Kidney (tissue), 22 donors: ENCODE measurements at places on chromosomes 11 and 22.

- DNase-seq: peak; percentile 32
These were observed 591.8 kb downstream of the BUD13 start for GRCh38 chr11:116180806-116181600.

DNA sequence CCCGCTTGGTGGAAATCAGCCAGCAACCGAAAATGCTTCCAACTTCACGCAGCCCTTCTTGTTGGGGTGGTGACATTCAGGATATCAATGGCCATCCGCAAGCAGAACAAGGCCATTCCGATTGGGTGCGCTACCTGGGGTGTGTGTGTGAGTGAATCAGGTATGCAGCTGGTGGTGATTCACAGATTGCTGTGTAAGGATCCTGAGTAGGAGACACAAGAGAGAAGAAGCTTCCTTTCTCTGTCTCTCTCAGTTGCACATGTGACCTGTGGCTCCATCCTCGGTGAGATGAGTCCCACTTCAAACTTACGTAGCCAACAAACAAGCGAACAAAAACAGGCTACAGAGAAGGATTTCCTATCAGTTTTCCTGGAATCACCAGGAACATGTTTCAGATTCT lies 9.6 kb upstream of the TMEM184B start:
- no peak for DNase-seq

GRCh38 chr22:32677876-32678275 lies 123.6 kb upstream of the TIMP3 start:
- no peak for DNase-seq

GRCh38 chr11:62702246-62702645 lies 5.0 kb downstream of the BSCL2 start:
- DNase-seq: no peak

GRCh38 chr11:80831374-80831773 lies 1390.5 kb upstream of the TENM4 start:
- DNase-seq: no peak

DNA sequence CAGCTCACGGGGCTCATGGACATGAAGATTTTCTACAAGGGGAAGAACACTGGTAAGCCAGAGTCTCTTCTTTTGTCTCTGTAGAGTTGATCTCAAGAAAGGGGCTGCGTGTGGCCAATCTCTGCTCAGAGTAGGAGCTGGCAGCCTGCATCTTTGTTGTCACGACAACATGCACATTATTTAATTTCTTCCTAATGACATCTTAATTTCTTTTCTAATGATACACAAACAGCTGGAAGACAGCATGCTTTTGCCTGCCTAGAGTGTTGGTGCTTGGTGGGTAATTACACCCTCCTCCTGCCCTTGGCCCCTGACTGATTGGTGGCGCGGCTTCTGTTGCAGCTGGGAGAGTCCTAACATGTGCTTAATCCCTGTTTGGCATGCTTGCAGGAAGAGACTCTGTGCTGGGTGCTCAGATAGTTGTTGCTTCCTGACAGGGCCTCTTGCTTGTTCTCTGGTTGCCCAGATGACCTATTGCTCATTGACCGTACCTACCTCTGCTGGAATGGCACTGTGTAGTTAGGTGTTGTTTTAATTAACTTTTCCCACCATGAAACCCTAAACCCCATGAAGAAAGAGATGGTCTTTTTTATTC lies 106.9 kb upstream of the SORL1-AS1 start:
- DNase-seq: no peak

DNA sequence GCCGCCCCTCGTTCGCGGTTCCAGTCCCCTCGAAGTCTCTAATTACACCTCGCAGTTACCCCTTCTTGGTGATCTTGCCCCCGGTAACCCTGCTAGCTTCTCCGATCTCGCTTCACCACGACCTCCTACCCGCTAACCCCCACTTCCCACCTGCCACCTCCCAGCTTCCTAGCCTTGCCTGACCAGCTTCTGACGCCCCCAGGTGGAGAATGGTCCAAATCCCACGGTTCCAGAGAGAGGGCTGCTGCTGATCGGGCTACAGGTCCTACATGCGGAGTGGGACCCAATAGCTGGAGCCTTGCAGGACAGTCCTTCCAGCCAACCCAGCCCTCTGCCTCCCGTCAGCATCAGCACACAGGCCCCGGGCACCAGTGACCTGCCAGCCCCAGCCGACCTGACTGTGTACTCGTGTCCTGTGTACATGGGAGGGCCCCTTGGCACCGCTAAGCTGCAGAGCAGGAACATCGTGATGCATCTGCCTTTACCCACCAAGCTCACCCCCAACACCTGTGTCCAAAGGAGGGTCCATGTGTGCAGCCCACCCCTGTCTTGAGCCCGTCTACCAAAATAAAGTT lies 31.9 kb downstream of the RRP8 start:
- no peak for DNase-seq

GRCh38 chr22:30438559-30438958 lies 13.0 kb downstream of the MTFP1 start:
- DNase-seq: no peak

GRCh38 chr11:92834296-92835020 lies 135.0 kb upstream of the MTNR1B start:
- no peak for DNase-seq

- DNase-seq: no peak
These were observed 280.5 kb upstream of the NARS2 start for GRCh38 chr11:78855116-78855515.

DNA sequence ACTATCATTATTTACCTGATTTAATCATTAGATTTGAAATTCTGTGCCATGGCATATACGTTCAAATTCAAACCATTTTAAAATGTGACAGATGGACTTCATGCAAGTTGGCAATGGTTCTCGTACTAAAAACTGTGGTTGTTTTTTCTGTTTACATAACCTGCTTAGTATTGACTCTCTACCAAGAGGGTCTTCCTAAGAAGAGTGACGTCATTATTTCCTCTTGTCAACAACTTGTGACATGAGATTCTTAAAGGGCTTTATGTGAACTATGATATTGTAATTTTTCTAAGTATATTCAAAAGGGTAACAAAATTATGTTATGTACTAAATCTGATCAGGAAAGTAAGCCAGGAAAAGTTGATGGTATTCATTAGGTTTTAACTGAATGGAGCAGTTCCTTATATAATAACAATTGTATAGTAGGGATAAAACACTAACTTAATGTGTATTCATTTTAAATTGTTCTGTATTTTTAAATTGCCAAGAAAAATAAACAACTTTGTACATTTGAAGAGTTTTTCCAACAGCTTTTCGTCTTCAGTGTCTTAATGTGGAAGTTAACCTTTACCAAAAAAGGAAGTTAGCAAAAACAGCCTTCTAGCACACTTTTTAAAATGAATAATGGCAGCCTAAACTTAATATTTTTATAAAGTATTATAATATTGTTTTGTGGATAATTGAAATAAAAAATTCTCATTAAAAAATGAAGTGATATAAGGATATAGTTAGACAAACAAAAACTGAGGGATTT lies 87.0 kb downstream of the GRK3 start:
- DNase-seq: no peak

- no peak for DNase-seq
These were observed 30.8 kb downstream of the EP300 start for GRCh38 chr22:41123151-41123550.

GRCh38 chr22:22397875-22398524 lies 110.5 kb downstream of the ZNF280B start:
- DNase-seq: no peak

GRCh38 chr11:64751580-64751979 lies 7.6 kb upstream of the RASGRP2 start:
- DNase-seq: no peak

DNA sequence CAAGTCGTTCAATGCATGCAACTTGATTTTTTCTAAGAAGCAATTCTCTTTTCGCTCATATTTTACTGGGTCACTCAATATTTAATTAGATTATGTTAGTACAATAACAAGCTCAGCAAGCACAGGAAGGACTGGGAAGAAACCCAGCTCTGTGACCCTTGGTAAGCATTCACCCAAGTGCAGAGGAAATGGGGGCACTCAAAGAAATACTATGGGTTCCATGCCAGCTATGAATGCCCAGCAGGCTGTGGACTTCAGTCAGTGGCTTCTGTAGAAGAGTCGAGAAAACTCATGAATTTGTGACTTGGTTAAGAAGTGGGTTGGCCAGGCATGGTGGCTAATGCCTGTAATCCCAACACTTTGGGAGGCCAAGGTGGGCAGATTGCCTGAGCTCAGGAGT lies 123.6 kb downstream of the GALNT18 start:
- no peak for DNase-seq

- DNase-seq: no peak
These were observed 7.0 kb downstream of the KIRREL3 start for GRCh38 chr11:126993599-126993998.

DNA sequence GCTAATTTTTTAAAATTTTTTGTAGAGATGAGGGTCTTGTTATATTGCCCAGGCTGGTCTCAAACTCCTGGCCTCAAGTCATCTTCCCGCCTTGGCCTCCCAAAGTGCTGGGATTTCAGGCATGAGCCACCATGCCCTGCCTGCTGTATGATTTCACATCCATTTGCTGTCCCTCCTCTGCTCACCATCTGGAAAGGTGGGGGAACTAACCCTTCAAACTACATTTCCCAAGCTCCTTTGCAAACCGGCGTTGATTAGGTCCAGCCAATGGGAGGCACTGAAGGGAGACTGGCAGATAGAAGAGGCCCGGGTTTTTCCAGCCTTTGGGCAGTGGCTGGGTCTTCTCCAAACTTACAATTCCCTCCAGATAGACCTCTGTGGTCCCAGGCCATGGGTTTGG lies 19.3 kb downstream of the RFPL1 start:
- DNase-seq: no peak

- DNase-seq: no peak
These were observed 81.3 kb downstream of the CHST1 start for GRCh38 chr11:45583981-45584566.

- DNase-seq: peak; percentile 9
These were observed 5.2 kb downstream of the BET1L start for GRCh38 chr11:201966-202365.

DNA sequence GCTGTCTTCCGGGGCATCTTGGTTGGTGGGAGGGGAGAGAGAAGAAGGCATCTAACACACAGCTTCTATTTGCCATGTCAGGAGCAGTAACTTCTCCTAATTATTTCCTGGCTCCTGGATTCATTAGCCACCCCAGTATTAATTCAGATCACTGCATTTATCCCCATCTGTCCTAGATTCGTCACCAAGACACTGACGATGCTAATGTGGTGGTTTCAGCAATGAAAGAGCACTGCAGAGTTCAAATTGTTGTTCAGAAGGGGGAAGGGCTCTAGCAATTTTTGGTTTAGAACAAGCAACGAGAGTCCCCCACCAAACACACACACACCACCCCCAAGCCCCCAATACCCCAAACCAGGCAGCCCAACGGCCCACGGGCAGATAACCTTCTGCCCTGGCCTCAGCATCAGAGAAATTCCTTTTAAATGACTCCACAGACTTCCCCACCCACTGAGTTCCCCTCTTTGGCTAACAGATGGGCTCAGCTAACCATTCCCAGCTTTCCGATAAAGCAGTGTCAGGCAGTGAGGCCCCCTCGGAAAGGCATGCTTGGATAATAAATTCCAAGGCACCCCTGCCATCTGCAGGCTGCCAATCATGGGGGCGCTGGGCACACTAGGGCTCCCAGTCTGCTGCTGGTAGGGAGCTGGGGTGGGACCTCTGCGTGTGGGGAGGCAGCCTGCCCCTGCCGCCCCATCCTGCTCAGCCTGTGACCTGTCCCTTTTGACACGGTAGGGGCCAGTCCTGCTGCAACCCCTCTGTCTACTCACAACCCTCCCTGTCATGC lies 453.5 kb downstream of the MIAT start:
- peak; percentile 14 for DNase-seq

DNA sequence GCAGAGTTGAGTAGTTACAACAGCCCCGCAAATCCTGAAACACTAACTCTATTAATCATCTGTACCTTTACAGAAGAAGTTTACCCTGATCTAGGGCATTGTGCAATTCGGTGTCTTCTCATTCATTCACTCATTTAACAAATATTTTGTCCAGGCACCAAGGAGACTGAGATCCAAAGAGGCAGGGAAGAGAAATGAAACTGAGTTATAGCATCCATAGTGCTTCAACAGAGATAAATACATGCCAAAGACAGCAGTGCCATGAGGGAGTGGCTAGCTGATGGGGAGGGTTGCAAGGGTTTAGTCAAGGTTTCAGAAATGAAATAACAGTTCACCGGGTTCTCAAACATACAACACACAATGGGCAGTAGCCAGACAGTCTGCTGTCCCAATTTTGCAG lies 40.2 kb upstream of the MTNR1B start:
- no peak for DNase-seq

GRCh38 chr11:117823294-117823945 lies 1.1 kb downstream of the FXYD2 start:
- DNase-seq: peak; percentile 58

- DNase-seq: peak; percentile 39
These were observed 6.9 kb downstream of the ARVCF start for GRCh38 chr22:20009582-20010306.

- peak; percentile 35 for DNase-seq
These were observed 5.4 kb upstream of the MAPK8IP1 start for GRCh38 chr11:45879803-45880686.

DNA sequence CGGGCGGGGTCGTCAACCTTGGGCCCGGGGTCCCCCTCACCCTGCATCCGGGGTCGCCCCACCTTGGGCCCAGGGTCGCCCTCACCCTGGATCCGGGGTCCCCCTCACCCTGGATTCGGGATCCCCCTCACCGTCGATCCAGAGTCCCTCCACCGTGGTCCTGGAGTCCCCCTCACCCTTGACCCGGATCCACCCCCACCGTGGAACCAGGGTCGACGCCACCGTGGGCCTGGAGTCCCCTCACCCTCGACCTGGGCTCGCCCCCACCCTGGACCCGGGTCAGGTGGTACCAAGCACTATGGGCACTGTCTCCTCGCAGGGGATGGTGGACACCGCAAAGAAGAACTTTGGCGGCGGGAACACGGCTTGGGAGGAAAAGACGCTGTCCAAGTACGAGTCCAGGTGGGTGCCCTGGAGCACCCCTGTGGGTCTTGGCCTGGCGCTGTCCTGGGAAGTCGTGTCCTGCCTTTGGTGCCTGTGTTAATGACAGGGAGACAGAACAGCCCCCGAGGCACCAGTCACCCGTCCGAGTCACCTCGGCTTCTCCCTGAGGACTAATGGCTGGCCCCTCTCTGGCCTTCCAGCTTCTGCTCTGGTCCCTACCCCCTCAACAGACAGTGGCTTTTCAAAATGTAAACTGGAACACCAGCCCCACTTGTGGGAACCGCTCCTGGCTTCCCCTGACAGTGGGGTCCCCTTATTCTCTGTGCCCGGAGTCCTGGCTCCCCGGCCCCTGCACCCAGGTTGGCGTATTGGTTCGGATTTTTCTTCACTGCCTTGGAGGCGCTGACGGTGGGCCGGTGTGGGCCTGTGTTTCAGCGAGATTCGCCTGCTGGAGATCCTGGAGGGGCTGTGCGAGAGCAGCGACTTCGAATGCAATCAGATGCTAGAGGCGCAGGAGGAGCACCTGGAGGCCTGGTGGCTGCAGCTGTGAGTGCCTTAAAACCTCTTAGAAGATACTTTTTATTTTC lies 762 bp downstream of the CRELD2 start:
- no peak for DNase-seq

GRCh38 chr22:43344520-43344787 lies 1.3 kb upstream of the SCUBE1 start:
- DNase-seq: no peak

DNA sequence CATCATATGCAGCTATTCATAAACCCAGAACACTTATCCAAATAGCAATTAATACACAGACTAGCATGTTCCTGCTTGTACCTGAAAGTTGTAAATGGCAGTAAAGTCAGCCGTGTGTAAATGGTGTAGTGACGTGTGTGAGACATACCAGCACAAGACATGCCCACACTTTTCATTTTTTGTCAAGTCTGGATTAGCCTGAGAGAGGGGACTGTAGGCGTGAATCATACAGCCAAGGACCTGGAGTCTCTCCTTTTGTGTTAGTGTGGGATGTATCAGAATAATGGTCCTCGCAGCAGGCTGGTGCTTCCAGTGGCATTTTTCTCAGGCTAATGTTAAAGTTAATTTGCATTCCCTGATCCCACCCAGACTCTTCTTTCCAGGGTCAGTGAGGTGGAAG lies 116.8 kb upstream of the BMAL1 start:
- DNase-seq: no peak
